SK-MEL-5 (cell line): ENCODE measurements at places on chromosomes 3 and 15.

DNA sequence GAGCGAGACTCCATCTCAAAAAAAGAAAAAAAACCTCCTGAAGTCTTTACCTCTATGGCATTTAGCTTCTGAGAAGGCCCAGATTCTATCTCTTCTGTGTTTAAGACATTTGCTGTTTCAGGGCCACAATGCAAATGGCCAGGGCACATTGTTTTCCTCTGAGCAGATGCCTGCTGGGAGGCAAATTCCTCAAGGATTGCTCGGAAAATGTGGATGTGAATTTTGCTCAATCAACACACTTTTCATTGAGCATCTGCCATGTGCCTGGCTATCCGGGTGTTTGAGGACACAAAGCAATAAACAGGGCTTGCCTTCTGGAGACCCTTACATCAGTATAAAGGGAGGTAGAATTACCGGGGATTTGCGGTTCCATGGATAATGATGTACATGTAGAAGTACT is 20.0 kb downstream of the TRIM71 start:
- DNase-seq, result no peak

DNA sequence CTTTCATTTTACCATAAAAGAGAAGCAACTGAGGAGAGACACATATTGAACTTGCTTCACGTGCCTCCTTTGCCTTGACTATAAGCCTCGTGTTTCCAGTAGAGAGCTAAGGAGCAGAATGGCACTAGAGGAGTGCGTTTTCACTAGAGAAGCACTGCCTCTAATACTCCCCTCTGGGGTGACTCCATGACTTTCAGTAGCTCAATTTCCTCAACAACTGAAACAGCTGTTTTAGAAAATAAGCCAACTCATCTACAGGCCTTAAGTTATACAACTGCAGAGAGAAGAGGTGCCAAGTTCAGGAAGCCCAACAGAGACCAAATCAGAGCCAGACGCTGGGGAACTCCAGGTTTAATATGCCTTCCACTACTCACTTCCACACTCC is 1.9 kb downstream of the UBP1 start:
- DNase-seq, result peak; percentile 29

GRCh38 chr3:39327053-39327745 is 2.3 kb upstream of the CCR8 start:
- no peak for DNase-seq

GRCh38 chr3:119403201-119403600 is 60.2 kb downstream of the TMEM39A start:
- DNase-seq, result no peak

DNA sequence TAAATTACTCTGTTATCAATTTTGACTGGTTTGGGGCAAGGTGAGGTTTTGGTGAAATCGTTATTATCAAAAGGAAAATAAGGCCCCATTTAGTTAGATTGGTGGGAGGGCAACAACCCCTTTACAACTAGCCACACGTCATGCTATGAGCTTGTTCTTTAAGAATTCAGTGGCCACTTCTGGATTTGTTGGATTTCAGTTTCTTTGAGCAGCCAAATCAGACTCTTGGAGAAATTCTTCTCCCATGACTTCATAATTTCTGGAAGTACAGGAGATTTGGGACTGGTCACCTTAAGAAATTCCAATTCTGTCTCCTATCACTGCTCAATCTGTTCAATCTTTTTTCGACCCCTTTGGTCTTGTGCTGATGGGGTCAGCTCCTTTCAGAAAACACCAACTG is 14.8 kb upstream of the WNT5A start:
- no peak for DNase-seq

DNA sequence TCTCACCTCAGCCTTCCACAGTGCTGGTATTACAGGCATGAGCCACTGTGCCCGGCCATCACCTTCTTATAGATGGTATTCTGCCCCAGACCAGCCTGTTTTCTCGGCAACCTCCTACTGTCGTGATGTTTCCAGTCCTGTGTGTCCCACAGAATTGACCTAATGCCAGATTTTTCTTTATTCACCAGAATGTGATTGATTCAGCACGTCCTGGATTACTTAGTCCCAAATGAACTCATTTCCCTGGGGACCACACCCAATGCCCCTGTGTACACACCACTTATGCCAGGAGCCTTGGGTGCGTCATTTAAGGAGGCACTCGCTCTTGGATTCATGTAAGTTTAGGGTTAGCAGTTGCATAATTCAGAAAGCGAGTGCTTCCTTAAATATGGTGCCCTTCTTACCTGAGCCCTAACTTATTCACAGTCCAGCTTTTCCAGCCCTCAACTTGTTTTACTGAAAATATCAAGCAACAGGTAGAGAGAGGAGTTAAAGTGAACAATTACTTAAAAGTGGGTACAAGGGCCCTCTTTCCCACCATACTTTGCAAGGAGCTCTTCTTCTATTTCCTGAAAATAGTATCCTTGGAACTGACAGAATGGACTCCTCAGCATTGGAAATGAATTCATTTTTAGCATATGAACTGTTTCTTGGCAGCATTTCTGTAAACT is 64.6 kb upstream of the UBE2E1 start:
- no peak for DNase-seq

DNA sequence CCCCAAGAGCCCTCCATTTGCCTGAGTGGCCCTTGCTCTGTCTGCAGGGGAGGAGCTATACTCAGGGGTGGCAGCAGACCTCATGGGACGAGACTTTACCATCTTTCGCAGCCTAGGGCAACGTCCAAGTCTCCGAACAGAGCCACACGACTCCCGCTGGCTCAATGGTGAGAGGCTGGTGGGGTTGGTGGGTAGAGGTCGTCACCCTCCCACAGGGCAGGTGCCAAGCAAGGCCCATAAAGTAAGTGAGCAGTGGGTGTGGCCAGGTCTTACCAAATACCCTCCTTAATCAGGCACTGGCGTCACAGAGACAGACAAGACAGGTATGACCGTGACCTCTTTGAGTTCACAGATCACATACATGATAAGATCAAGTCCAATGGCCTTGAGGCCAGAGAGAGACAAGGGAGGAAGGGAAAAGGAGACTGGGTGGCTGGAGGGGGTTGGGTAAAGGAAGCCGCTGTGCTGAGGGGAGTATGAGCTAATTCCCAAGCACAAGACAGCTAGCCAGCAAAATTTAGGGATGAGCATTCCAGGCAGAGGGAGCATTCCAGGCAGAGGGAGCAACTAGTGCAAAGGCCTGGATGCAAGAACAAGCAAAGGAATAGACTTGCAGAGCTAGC is 2.5 kb downstream of the SEMA3B start:
- no peak for DNase-seq

DNA sequence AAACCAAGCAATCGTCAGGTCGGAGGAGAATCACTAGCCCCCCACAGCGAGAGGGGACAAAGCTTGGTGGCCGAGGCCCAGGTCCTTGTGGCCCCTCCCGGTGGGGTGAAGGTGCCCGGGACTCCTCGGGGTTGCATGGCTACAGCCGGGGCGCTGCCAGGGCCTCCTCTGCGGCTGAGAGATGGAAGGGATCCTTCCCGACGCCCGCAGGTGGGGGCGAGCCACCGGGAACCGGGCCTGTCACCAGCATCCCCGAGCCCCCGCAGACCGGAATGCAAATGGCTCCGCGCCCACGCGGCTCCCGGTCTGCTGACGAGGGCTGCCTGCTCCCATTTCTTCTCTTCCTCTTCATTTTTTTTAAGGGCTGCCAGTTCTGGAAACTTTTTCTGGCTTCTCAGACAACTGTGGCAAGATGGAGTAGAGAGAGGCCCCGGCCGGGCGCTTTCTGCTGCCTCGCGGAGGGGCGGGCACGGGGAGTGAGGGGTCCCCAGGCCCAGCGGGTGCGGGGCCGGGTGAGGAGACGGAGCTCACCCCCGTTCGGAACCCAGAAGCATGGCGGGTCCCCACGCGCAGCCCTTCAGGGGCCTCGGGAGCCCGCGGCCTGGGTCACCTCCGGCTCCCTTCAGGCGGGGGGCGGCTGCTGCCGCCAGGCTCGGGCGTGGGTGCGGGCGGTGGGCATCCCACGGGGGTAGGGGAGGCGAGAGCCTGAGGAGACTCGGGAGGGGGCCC is 27.5 kb downstream of the MELTF start:
- DNase-seq, result no peak

DNA sequence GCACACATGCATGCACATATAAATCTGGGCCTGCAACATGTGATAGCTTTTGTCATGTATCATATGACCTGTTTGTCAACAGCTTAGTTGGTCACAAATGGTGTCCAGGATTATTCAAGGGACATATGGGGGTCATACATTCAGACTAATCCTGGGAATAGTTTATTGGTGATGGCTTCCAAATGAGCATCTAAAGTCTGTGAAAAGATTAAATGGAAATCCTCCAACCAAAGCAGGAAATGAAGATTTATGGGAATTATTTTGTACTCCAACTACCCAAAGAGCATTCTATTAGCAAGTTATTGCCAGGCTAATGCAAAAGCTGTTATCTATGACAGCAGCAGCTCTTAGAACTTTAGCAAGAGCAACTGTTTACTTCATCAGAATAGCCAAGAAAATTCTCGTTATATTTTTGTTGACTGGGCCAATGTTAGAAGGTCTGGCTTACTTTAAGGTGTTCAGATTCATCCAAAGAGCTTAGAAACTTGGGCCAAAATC is 7.1 kb downstream of the FSTL1 start:
- no peak for DNase-seq

DNA sequence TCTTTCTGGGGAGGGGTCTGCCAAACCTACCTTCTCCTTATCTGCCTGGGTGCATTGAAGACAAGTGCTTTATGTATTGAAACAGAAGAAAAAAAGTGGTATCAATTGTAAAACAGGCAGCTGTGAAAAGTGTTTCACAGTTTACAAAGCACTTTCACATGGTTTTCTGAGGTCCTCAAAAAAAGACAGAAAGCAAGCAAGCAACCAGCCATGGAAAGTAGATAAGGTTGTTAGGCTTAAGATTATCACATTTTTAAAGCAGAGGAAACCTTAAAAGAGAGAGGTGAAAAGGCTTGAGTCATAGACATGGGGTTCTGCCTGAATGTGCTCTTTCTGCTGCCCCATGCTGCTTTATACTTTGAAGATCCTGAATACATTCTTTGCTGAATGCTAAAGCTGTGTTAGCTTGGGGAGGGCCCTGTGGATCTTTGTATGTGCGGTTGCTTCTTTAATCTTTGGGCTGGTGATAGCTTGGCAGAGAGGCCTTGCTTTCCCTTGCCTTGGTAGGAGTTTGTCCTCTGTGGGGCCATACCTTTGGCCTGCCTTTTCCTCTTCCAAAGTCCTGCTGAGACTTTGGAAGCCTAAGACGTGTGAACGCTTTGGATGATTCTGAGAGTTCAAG is 2.6 kb downstream of the SMAD3 start:
- no peak for DNase-seq

DNA sequence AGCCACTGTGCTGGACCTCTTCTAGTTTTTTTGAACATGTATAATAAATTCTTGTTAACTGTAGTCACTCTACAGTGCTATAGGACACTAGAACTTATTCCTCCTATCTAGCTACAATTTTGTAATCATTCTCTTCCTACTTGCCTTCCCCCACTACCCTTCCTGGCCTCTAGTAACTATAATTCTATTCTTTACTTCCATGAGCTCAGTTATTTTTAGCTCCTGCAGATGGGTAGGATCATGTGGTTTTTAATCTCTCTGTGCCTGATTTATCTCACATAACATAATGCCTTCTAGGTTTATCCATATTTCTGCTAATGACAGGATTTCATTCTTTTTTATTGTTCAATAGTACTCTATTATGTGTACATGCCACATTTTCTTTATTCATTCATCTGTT is 113.2 kb upstream of the FGF7 start:
- DNase-seq, result peak; percentile 4

DNA sequence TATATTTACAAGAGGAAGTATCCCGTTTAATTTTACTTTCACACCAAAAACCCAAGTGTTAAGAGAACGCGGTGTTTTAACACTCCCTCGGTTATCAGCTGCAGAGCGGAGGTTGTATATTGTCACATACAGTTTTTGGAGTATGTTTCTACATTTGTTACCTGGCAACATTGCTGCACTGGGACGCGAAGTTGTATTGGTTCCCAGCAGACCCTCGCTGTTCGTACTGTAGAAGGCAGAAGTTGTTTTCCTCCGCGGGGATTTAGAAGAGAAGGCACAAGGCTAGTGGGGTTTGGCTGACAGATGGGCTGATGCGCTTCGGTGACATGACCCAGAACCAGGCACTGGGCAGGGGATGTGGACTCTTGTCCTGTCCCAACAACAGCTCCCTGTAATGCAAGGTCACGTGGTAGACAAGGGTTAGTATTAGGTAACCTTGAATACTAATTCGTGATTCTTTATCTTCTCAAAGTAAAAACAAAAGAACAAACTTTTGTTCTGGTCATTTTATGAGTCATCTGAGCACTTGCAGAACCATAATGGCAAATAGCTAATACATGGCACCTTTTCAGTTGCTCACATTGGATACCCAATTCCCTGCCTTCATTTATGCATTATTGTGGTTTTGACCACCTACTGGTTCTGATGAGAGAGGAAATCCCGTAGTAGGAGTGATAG is 230.4 kb upstream of the BHLHE40 start:
- no peak for DNase-seq

- DNase-seq, result peak; percentile 30
Observed at GRCh38 chr15:92954578-92954977, 54.5 kb downstream of the CHD2 start.

DNA sequence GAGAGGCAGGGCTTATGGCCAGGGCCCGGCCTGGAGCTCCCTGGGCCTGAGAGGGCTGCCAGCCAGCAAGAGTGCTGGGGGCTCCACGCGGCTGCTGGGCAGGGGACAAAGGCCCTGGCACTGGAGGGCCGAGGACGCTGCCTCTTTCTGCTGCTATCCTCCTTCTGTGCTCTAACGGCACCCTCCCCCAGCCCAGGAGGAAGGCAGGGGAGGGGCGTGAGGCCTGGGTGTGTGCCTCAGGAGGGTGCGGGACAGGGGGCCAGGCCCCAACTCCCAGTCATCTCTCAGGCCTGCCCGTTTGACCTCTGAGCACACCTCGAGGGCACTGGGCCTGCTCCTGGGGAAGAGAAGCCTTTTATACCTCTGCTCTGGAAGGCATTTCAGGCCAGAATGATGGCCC is 115.5 kb downstream of the ADCY5 start:
- no peak for DNase-seq

- DNase-seq, result no peak
Observed at GRCh38 chr3:37770938-37771918, 90.5 kb upstream of the CTDSPL start.

GRCh38 chr3:128884992-128885391 is 5.6 kb downstream of the ACAD9 start:
- DNase-seq, result no peak

DNA sequence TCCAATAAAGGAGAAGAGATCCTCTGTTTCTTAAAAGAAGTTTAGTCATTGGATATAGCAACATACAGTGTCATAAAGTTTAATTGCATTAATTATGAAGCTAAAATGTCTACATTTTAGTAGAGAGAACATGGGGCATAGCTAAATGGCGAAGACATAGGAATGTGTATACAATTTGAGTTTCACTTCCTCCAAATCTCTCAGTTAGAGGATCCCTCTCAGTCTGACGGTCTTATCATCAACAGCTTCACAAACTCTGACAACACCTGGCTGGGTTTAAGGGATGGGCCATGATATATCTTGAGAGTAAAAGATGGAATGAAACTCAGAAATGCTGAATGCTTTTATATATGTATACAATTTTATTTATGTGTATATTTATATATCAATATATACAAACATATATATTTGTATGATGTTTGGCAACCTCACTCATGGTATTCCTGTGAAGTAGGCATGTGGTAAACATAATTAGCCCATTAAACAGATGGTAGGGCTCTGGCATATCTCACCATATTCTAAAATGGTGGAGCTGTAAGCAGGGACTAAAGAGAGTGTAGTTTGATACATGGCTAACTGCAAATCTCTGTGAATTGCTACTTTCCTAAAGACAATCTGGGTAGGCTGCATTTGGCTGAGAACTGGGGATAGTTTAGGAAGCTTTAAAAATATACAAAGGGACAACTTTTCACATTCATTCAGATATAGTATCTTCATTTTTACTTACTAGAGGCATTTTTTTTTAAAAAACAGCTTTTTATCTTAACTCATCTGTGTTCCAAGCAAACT is 111.6 kb downstream of the TIGIT start:
- DNase-seq, result no peak
